Mammary epithelial cell (primary cell): ENCODE measurements at places on chromosomes 7 and 10. TPM values are rescaled to one million over a fixed set of nuclear protein-coding genes. Genes with fewer than 3 reads are reported as not detected.

GRCh38 chr10:86653379-86653778, 968 bp upstream of the OPN4 start:
- DNase-seq = no peak

DNA sequence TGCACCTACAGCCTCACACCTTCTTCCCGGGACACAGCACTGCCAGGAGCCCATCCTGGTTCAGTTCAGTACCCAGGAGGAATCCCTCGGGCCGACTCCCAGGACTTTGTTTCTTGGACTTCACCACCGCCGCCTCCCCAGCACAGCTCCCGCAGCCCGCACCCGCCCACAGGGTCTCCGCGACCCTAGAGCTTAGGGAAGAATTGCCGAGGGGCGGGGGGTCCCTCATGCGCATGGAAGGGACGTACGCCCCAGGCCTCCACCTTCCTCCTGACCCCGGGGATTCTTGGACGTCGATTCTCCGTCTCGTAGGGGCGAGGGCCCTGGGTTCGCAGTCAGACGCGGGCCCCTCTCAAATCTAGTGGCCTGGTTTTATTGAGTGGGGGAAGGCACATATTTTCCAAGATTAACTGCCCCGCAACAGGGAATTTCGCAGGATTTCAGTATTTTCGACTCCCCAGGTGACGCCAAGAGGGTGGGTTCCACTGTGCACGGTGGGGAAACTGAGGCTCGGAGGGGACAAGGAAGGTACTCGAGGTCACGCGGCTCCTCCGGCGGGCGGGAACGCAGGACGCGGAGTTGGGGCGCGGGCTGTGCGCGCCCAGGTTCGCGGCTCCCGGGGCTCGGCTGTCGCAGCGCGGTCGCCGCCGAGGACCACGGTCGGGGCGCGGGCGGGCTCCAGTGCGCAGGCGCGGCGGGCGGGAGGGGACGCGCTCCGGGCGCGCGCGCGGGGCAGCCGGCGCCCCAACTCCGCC, at the start of gene ADCY1:
Gene ADCY1 (plus strand): TSS at position 708 of the 755 bp plus-strand sequence. CDS start 176 bp downstream, outside the sequence.
- no peak for DNase-seq

GRCh38 chr10:47403446-47404318, 19.6 kb upstream of the ZNF488 start:
- DNase-seq = no peak

- peak; percentile 81 for DNase-seq
Measured at GRCh38 chr10:4825868-4826791, at the start of gene AKR1E2. AKR1E2 (plus strand) TSS chr10:4826207; CDS start chr10:4826325, 118 bp downstream.

DNA sequence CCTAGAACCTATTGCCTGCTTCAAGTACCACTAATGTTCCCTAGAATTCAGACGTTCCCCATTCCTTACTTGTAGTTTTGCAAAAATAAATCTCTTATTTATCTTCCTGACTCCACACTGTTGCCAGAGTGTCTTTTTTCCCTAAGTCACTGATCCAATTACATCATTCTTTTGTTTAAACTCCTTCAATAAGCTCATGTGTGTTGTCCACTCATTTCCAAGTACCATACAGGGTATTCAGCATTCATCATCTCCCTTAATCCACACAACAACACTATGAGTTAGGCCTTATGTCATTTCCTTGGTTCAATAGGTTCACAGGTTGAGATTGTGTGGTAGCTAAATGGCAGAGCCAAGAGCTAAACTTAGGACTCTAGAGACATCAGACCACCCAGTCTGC, 119.9 kb upstream of the RHOBTB1 start:
- DNase-seq = no peak

GRCh38 chr7:34096198-34096651, 190.9 kb downstream of the BMPER start:
- DNase-seq = peak; percentile 65

GRCh38 chr7:143436325-143436946, 6.8 kb upstream of the TAS2R60 start:
- DNase-seq = no peak

DNA sequence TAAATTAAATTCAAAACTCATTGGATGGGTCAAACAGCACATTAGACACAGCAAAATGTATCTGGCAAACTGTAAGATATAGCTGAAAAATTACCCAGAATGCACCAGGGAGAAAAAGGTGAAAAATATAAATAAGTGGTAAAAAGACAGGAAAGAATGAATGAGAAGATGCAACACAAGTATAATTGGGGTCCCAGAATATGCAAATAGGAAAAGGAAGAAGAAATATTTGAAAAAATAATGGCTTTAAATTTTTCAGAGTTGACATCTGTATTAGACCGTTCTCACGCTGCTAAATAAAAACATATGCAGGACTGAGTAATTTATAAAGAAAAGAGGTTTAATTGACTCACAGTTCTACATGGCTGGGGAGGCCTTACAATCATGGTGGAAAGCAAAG, 167.7 kb upstream of the PLXNA4 start:
- DNase-seq = no peak

DNA sequence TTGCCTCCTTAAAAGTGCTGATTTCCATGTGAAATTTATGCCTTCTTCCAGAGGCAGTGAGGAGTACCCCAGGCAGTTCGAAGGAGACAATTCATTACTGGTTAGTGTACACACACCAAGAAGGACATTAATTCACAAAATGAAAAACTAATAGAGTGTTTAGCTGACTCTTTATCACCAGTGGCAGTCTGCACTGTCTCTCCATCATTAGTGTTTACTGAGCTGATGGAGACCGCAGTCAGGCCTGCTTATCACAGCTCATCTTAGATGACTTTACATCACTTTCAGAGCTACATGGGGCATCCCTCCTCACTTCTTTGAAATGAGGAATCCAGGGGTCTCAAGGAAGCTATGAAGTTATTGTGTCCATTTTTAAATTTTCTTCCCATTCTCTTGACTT, 155.5 kb upstream of the LRGUK start:
- no peak for DNase-seq

DNA sequence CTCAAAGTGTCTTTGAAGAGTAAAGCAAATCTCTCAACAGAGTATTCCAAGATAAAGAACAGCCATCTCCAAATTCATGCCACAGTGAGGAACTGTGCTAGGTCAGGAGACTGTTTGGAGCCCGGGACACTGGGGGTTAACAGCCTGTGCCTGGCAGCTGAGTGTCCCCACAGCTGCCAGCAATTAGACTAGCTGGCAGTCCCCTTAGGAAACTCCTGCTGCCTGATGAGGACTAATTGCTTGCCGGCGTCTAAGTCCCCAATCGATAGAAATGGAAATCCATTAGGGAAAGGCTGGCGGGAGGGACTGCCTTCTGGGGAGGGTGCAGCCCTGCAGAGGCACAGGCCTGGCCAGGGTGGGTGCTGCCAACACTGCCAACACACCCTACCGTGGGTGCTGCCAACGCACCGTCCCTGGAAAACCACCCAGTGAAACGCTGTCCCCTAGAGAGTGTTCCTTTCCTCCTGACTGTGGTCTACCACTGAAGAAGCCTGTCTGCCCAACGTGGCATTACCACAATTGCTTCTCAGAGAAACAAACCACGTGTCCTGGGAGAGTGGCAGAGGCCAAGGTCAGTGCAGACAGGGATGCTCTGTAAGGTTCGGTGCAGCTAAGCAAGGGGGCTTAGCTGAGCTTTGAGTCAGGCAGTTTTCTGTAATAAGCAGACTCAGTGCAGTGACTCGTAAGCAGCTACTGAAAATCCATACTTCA, 60.8 kb downstream of the XRCC2 start:
- DNase-seq = no peak

DNA sequence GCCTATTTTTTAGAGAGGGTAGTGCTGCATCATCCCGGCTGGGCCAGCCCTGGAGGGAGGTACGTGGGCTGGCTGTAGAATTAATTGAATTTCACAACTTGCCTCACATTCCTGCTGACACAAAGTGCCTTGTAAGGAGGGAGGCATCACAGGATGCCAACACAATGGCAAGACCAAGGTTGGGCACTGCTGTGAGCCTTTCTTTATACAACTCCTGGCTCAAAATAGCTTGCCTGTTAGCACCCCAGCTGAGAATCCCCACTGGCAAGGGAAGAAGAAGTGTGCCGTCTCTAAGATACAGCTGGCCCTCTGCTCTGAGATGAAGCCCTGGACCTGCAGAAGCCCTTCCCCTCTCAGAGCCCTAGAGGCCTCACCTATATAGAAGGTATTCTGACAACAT, 873.9 kb downstream of the GRID1 start:
- no peak for DNase-seq

GRCh38 chr10:6250745-6251144, 48.0 kb downstream of the PFKFB3 start:
- no peak for DNase-seq

- DNase-seq = peak; percentile 22
Measured at GRCh38 chr7:94003446-94004023, 620 bp downstream of the BET1 start.

DNA sequence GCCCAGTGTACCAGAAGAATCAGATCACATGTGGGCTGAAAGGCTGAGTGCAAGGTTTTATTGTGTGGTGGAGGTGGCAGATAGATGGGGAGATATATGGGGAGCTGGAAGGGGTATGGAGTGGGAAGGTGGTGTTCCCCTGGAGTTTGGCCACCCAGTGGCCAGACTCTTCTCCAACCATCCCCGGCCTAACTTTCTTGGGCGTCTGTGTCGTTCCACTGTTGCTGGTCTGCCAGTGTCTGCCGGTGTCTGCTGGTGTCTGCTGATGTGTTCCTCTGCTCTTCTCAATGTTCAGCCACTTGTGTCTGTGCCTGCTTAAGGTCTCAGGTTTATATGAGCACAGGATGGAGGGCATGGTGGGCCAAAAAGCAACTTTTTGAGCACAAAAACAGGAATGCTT, 78.4 kb upstream of the PALS2 start:
- DNase-seq = no peak

GRCh38 chr10:47330366-47330765, 8.1 kb downstream of the GDF2 start:
- DNase-seq = no peak

DNA sequence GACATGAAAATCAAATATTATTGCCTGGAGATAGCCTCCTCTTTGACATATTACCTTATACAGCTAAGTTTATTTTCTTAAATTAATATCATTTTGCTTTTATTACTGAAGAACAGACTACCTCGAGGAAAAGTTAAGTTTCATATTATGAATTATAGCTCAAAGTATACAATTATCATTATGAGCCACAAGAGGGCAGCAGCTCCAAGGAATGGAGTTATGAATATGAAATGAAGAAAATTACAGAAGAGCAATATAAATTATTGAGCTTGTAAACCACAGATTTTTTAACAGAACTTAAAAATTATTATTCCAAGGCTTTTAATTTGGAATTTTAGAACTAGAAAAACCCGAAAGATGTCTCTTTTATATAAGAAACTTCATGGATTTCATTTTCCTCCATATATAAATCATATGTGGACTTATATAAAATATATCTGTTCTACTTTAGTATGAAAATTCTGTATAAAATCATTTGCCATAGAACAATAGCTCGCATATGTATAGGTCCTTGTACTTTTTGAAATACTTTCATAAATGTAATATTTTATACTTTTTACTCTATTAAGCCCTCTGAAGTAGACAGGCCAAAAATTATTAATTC, 40.1 kb downstream of the IQUB start:
- peak; percentile 11 for DNase-seq

DNA sequence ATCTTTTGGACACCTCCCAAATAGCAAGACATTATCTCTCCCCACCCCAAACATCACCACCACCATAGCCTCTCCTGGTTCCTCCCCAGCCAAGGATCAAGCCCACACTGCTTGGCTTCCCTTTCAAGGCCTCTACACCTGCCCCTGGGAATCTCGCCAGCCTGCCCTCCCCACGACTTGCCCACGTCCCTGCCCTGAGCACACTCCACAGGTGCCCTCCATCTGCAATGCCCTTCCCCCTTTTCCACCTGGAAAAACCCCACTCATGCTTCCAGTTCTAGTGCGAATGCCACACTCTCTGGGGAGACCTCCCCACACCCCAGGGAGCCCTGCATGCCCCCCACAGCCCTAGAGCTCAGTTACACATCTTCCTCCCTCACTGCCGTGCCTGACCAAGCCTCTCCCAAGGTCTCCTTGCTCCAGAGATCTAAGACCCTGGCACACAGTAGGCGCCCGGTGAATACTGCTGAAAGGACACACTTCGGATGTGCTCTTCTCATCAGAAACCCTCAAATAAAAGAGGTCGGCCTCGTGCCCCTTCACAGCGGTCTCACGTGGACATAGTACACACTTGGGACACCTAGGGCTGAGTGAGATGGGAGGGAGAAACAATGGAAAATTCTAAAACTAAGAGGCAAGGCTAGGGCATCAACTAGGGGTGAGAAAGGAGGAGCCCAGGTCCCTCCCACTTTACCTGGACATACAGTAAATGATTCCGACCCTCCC, 91.4 kb downstream of the DLG5 start:
- DNase-seq = no peak

- DNase-seq = peak; percentile 89
Measured at GRCh38 chr7:32680259-32681173, 185.2 kb downstream of the AVL9 start.

DNA sequence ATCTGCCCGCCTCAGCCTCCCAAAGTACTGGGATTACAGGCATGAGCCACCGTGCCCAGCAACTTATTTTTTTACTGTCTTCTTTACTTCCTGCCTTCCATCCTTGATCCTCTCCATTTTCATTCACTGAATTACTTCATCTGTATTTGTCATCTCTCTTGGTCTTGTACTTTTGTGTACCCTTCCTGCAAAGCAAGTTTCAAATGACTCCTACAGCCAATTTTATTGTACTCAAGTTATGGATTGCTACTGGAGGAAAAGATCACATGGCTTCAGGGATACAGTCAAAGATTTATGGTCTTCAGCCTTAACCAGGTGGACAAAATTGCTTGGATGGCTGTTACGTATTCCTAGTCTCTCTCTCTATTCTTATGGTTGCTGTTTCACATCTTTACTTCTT, 22.6 kb downstream of the SEPTIN7 start:
- no peak for DNase-seq

DNA sequence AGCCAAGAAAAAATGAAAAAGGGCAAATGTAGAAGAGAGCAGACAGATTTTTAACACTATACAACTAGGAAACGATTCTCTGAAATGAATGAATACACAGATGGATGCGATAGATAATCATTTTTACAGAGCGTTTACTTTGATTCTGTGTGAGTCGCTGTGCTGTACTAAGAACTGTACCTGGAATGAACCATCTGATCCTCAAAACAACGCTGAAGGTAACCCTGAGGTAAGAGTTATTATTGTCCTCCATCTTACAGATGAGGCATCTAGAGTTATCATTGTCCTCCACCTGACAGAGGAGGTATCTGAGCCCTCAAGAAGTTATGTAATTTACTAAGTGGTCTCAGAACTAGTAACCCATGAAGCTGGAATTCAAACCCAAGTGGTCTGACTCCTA, 80.2 kb downstream of the CHCHD3 start:
- DNase-seq = no peak

The AVPI1 gene
- 33.8 TPM for total RNA-seq

The C10orf143 gene
- total RNA-seq = 2.4 and 4.5 TPM in 2 replicates

The CHST15 gene
- 40.9 and 47.3 TPM in 2 replicates for total RNA-seq

The HOXA4 gene
- not detected for total RNA-seq

The DNAJC2 gene
- total RNA-seq = 11.5 TPM

The SCART1 gene
- total RNA-seq = 4.4 and 5.0 TPM in 2 replicates

The SRRM3 gene
- 0.17 TPM for total RNA-seq

The ADCY1 gene
- total RNA-seq = 3.5 TPM

The H2BK1 gene
- total RNA-seq = not detected

The ANKRD30A gene
- not detected in 2 replicates for total RNA-seq
